Colonic mucosa (tissue), 4 donors: ENCODE measurements at places on chromosomes 4 and X. TPM values are rescaled to one million over a fixed set of nuclear protein-coding genes. Genes with fewer than 3 reads are reported as not detected.
A peak's percentile ranks its signal among the peaks of the same experiment; 100 is the strongest.

FGA gene
- total RNA-seq = 9.2 TPM

ANTXR2 gene
- total RNA-seq = 47.4 TPM

DNA sequence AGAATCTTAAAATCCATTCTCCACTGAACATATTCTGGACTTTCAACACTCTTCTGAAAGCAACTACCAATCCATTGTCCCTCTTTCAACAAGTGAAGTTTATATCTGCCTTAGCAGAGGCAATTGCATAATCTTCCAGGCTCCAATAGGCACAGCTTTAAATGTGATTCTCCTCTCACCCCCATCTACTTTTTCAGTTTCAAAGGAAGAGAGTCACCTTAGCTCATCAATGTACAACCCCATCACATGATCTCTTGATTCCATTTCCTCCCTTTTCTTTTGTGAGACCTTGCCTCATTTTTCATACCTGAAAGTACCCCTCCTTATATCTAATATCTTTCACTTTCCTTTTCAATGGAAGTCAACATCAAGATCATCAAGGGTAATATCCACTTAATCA, 921.7 kb upstream of the EPHA5 start:
- no peak for DNase-seq

GRCh38 chrX:44674906-44675305, 132.2 kb upstream of the FUNDC1 start:
- DNase-seq = no peak

DNA sequence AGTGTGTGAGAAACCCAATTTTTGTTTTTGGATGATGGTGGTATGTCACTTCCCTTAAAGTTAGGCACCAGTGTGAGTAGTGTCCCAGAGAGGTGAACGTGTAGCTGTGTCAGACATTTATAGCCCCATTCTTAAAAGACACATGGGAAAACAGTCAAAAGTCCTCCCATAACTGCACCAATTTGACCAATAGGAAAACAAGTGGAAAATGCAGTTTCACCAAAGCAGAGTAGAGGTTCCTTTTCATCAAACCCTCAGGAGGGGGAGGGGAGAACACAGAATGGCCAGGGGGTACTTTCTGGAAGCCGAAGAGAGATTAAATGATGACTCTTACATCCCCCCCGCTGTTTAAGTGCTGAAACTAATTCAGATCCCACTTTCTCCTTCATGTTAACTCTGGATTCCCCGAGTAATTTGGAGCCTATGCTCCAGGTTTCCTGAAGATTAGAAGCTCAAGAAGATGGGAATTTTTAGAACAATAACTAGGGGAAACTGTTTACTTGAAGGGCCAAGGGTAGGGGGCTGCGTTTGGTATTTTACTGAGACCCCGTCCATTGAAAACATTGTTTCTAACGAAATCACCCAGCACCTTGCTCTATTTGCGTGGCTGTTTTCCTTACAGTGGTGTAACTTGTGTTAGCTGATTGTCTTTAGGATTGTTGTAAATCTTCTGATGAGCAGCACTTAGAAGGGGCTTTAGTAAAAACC, 2.1 kb upstream of the LEF1 start:
- no peak for DNase-seq

- no peak for DNase-seq
Observed at GRCh38 chr4:107453987-107454386, 266.0 kb downstream of the PAPSS1 start.

DNA sequence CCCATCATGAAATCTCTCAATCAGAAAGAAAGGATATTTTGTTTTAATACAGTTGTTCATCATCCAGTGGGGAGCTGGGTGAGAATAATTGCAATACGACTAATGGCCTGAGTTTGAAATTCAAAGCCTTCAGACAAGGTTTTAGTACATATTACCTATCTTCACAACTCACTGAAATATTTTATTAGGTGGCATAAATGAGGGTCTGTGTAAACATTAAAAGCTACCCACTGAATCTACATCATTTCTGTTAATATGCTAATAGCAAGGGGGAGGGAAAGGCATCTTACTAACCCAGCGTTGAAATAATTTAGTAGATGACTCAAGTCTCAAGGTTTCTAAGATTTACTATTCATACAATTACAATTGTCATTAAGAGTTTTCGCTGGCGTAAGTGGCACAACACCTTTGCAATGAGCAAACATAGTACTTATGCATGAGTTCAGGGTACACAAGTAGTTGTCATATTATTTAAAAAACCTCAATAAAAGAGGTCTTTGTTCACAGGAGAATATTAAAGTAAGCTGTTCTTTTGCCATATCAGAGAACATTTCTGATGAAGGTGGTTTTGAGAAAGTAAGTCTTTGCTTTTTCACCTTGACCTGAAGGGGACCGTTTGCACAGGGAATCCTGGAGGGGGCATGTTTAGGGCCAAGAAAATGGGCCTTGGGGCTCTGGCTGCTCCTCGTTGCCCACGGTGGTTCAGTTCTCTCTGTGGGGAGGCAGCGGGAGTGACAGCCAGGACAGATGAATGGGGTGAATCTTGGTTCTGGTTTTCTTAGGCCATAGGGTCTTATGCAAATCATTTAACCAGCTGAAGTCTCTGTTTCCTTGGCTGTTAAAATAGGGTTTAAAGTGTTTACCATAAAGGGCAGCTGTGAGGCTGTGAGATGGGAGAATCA, 4.5 kb upstream of the RHOH start:
- DNase-seq = peak; percentile 14
